Fibroblast of villous mesenchyme (primary cell): ENCODE measurements at places on chromosomes 7 and 10.

GRCh38 chr7:89336121-89336520, 540.6 kb upstream of the TEX47 start:
- no peak for DNase-seq

- DNase-seq, result no peak
These were observed 116.0 kb downstream of the LHPP start for GRCh38 chr10:124577651-124578050.

DNA sequence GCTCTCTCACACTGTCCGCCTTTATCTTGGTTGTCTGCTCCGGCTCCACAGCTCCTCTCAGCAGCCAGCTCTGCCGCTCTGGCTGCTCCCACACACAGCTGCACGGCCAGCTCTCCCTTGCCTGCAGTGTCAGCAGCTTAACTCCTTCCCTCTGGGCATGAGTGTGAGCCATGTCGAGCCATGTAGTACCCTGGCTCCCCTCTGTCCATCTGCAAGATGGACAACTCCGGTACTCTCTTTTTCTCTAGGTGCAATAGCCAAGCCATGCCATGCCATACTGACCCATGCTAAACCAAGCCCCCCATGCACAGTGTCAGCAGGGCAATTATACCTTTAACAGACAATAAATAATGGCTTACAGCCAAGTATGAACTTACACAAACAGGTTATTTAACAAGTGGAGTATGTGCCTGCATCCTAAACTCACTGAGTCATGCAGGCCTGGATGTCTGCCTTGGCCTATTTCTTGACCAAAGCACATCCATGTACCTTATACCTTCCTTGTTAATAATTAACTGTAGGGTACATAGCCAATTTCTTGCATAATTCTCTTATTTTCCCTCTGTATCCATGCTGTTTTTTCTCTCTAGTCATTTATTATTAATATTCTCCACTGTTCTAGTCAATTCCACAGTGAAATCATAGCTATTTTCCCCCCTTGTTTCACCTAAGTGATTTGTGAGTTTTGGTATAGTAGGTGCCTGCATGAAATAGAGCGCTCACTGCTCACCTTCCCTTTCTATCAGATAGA, 170.9 kb downstream of the CDK14 start:
- peak; percentile 72 for DNase-seq

DNA sequence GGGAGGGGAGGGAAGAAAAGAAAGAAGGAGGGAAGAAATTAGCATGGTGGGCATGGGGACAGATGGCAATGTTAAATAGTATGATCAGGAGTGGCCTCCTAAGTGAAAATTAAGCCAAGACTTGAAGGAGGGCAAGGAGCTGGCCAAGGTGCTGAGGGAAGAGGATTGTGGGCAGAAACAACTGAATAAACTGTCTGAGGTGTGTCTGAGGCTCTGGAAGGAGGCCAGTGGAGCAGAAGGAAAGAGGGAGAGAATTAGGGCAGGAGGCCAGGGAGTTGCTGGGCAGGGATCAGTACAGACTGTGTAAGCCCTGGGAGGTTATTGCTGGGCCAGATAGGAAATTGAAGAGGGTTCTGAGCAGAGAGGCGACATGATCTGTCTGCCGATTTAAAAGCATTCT, 40.6 kb upstream of the VKORC1L1 start:
- peak; percentile 44 for DNase-seq

DNA sequence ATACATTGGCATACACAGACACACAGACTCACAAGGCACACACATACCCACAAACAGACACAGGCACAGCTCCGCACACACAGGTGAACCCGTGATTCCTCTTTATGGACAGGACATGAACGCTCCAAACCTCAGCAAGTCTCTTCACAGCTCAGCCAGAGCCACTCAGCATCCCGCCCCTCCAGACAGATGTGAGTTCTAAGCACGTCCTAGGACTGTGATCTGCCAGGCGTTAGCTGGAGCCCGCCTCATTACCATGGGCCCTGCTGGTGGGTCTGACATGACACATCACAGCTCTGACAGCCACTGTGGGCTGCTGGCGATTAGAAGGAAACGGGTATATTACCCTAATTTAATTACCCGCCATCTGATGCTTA, 176.7 kb upstream of the PPP2R2D start:
- DNase-seq, result no peak

DNA sequence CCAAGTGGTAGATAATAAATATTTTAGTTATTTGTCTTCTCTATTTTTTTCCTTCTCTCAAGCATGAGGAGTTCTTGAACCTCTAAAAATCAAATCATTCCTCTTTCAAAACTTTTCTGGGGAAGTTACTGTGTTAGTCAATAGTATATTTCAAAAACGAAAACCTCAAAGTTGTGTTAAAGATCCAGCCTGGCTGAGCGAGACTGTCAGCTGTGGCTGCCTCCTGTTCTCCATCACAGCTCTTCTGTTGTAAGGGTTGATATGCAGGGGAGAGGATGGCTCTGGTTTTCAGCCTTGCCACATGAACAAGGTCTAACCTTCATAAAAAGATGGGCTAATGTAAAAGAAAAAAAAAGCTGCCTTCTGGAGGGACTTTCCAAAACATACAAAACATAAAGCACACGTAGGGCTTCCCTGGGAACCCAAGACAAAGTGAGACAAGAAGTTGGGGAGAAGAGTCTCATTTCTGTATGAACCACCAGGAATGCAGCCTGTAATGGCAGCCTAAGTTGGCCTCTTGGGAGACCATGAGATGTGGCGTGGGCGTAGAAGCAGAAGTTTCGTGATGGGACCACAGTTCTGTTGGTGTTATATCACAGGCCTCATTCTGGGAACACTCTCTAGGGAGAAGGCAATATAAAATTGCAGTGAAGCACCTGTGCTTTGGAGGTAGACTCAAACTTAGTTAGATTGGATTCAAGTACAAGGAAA, 77.9 kb upstream of the FHIP2A start:
- DNase-seq, result no peak

- no peak for DNase-seq
These were observed 7.4 kb downstream of the PRPS1L1 start for GRCh38 chr7:18020138-18020715.

DNA sequence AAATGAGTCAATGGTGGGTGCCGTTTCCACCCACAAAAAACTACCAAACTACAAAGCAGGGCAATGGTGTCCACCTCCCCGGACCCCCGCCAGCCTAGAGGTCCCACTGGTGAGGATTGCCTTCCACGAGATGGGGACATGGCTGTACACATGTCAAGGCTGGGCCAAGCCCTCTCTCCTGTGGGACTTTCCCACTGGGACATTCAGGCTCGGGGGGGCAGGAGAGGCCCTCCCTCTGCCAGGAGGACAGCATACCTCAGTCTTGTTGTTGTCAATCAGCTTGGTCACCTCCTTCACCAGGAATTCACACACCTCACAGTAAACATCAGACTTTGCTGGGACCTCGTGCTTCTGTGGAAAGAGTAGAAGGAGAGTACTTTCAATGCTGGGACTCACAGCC, 31.1 kb downstream of the PSAP start:
- no peak for DNase-seq

GRCh38 chr7:122706836-122707235, 4.1 kb upstream of the RNF148 start:
- no peak for DNase-seq

- no peak for DNase-seq
These were observed 27.0 kb downstream of the PDZD8 start for GRCh38 chr10:117348236-117348635.

DNA sequence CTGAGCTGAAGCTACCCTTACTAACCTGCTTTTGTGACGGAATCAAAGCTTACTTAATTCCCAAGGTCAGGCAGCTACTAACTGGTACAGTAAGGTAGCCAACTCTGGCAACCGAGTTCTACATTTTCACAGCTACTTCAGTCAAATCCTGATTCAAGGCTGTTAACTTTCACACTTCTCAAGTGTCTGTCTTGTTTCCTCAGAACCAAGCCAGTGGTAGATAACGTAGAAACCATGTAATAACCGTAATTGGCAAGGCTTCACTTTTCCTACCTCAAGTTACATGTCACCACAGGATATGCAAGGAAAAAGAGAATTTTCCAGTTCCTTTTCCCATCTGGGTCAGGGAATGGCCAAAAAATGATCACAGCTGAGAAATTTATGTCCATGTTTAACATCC, 746.7 kb downstream of the NRG3 start:
- no peak for DNase-seq

GRCh38 chr10:101965075-101965765, 90.8 kb downstream of the ARMH3 start:
- peak; percentile 68 for DNase-seq

- peak; percentile 58 for DNase-seq
These were observed 2.2 kb upstream of the ZNF92 start for GRCh38 chr7:65371468-65371867.

DNA sequence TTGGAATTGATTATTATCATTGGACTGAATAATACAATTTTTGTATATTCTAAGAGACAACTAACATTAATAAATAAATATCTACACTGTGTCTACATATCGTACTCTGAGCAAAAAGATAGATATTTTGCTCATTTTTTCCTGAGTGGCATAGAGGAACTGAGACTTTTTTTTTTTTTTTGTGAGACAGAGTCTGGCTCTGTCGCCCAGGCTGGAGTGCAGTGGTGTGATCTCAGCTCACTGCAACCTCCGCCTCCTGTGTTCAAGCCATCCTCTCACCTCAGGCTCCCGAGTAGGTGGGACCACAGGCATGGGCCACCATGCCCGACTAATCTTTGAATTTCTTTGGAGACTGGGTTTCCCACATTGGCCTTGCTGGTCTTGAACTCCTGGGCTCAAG, 14.0 kb downstream of the KMT2E start:
- DNase-seq, result no peak

DNA sequence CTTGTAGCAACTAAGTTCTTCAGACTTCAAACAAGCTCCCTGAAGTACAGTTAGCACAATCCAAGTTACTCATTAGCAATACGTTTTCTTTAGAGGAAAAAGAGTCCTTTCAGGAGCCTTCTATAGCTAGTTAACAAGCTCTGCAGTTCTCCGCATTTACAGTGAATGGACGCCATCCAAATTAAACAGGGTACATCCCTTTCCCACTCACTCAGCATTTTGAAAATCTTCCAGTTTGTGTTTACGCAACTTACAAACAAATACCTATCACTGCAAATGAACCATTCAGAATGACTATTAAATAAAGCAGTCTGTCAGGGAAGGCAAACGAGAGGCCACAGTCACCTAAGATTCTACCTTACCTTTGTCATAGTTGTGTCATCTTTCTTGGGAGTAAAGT, 84.5 kb downstream of the RNF32 start:
- peak; percentile 80 for DNase-seq

DNA sequence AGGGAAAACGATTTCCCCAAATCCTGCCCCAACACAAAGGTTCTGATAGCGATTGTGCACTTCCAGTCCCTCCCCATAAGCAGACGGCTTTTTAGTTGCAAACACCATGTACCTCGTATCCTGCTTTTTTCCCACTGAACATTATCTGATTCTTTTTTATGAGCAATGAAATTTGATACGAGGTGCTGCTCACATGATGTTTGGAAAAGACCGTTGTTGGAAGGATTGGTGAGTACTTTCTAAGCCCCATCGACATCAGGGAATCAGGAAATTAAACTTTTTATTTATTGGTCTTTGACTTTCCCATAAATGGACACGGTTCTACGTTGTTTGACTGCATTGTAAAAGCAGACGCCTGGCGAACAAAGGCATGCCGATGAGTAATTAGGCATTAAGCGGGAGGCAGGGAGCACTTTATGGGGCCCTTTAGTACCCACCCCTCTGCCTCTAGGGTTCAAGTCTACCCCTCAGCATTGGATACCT, 49.4 kb downstream of the TEX36 start:
- DNase-seq, result peak; percentile 68

GRCh38 chr10:75866300-75866625, 434.8 kb downstream of the LRMDA start:
- DNase-seq, result no peak

DNA sequence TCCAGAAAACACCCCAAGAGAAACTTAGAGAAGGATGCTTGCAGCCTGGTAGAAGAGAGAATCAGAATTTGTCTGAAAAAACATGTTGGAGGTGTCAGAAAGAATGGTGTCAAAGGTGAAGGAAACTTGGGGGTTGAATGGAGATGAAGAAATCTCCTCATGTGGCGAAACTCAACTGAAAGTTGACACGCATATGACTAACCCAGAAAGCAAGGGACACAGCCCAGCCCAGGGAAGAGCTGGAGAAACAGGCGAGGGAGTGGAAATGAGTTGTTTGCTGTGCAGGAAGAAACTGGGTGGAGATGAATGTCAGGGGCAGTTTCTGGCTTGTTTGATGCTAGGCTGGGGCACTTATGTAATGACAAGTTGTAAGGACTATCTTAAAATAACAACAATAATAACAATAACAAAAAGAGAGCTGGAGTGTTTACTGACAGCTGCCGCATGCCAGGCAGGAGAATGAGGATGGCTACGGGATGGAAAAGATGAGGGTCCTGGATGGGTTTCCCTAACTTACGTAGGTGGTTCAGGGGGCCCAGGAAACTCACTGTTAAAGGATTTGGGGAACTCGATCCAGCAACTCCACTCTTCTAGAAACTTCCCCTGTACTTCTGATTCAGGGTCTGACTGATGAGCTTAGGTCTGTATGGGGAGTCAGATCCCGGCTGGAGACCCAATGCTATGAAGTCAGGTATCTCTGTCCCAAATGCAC, 57.4 kb downstream of the MAP3K8 start:
- DNase-seq, result peak; percentile 50

- DNase-seq, result no peak
These were observed 544 bp downstream of the TSPAN33 start for GRCh38 chr7:129144834-129145668.

DNA sequence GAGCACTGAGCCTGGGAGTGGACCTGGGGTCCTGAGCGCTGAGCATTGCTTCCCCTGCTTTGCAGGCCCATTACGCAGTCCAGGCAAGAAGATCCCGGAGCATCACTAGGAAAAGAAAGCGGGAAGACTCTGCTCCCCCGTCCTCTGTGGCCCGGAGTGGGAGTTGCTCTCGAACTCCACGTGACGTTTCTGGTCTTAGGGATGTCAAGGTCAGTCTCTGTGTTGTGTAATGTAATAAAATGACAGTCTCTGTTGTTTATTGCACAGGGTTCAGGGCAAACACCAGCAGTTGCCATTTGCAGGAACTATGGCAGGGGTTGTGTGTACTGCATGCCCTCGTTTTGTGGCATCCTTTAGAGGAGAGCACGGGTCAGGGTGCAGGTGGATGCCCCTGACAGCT, 10.0 kb downstream of the IDI2 start:
- DNase-seq, result no peak

DNA sequence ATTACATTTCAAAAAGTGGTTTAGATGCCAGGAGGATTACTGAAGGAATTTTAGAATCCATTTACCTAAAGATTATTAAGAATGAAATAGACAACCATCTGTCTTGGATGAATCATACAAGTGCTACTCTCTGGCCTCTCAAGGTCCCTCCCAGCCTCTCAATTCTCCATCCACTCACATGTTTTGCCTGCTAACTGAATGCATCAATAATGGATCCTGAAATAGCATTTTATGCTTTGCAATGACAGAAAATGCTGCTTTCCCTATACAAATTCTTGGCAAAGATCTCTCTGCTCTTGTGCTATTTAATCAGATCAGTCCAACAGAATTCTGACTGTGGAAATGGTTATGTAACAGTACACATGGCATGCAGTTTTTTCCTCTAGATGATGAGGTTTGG, 68.1 kb downstream of the HBP1 start:
- DNase-seq, result no peak
